ENCODE measurements at places on chromosomes 3 and 15.
A peak's percentile ranks its signal among the peaks of the same experiment; 100 is the strongest.

DNA sequence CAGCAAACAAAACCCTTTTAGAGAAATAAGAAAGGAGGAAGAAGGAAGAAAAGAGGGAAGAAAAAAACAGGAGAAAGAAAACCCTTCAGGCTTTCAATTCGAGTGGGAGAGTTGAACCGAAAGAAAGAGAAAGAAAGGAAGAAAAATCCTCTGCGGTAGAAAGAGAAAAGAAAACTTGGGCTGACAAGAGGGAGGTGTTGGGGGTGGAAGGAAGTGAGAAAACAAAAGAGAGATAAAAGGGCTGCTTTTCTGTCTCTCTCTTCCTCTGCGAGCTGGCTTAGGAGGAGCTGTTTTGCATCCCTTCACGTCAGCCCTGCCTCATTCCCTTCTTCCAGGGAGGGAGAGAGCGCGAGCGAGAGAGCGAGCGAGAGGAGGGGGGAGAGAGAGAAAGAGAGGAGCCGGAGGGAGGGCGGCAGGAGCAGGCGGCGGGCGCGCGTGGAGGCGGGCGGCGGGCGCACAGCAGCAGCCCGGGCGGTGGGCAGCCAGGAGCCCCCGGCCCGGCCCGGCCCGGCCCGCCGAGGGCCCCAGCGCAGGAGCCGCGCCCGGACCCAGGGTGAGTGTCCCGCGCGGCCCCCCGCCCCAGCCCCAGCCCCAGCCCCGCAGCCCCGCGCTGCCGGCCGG, at the start of gene ZNF710:
Gene ZNF710, plus strand, starts transcription at position 263 of the 621 bp plus-strand sequence. CDS start 65,814 bp downstream, outside the sequence.
- no peak for DNase-seq

DNA sequence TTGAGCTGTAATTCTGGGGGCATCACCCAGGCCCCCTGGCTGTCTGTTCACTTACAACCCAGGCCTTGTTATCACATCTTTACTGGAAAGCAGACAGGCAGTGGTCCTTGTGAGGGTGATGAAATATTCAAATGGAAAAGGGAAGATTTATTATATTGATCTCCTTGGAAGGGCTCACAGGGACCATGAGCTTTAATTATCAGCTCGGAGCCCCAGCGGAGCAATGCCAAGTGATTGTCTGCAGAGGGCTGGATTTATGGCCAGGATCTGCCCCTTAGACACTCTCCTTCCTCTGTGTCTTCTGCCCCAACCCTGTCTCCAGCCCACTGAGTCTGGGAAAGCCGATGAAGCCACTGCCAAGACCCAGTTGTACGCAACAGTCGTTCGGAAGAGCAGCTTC, 31.9 kb downstream of the CCDC33 start:
- no peak for DNase-seq

- DNase-seq, result peak; percentile 51
Observed at GRCh38 chr3:61358364-61358763, 107.1 kb upstream of the FHIT start.

DNA sequence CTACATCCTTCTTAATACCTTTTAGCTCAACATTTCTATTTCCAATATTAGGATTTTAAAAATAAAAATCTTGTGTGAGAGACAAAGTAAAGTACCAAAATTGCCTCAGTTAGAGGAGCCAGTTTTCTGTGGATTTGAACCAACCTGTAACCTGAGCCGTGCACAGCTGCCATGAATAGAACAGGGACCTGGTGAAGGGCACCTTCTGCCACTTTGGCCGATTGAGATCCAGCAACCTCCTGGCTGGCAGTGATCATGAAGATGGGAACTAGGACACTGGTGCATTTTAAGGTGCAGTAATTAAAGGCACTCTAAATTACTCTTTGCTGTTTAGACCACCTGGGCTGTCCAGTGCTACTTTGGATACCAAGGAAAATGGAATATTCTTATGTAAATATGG, 34.3 kb upstream of the TRAK1 start:
- DNase-seq, result no peak

DNA sequence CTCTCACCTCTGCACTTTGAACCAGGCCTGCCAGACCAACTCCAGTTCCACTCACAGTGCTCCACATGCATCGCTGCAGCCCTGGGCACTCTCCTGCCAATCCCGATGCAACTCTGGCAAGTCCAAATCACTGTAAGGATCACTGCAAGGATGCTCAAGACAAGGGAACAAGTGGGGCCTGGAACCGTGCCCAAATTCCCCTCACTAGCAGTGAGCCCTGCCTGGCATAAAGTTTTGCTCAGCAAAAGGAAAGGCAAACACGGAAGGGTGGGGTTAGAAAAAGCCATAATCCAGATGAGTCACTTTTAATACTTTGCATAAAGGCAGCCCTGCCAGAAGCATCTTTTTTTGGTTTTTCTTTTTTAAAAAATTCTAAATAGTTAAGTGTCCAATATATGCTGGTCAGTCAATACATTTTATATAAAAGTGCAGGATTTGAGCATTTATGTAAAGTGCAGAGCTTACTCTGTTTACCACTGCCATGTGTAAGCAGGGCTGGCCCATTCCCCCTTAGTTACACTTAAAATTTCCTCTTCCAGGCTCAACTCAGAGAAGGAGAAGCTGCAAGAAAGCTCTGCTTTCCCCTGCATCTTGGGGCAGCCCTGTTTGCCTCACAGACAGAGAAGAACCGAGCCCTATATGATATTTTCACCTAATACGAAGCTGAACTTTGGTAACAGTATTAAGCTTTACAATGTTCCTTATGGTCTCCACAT, 102.2 kb downstream of the CD47 start:
- no peak for DNase-seq

- DNase-seq, result no peak
Observed at GRCh38 chr3:108661699-108662098, 72.2 kb downstream of the DZIP3 start.

DNA sequence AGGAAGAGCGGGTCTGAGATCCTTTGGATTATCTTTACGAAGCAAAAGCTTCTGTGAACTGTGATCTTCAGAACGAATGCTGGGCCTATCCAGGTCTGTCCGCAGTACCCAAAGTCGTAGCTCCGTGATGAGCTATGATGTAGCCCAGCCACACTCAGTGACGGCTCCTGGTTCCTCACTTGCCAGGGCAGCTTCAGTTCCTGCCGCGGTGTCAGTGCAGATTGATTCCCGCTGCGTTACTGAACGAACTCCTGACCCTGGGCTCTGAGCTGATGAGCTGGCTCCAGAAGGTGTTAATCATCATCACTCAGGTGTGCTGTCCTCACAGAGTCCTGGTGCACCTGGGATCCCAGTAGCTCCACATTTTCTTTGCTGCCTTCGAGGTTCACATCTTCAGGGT, 45.0 kb downstream of the TMEM44 start:
- DNase-seq, result no peak

DNA sequence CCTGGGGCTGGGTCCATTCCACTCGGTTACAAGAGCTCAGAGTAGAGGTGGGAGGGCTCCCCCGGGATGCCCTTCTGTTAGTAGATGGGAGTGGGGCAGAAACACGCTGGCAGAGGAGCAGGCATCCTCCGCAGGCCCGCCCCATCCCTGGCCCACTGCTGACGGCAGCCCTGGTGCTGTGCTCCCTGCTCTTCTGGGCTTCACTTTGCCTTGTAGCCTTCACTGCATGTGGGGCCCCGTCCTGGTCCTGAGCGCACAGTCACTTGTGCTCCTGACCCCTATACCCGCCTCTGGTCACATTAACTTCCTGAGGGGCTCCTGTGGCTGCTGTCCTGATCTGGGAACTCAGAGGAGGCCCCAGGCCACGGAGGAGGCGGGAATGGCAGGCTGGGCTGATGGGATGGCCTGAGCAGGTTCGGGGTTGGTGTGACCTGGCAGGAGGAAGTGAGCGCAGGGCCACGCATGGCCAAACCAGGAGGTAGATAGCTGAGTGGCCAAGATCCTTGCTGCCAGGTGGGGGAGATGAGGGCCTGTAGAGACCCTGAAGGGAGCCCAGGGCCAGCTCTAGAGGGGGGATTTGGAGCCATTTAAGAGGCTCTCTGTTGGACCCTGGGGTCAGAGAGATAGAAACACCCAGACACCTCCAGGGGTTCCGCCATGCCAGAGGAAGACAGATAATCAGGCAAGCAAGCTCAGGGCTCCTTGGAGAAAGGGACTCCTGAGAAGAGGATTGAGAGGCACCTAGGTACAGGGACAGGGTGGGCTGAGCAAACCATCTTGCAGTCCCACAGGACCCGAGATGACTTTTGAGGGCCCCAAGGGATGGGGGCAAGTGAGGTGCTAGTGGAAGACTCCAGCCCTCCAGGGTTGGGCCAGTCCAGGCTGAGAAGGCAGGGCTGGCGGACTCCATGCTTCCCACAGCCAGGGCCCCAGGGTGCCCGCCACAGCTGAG, 92.2 kb upstream of the PRR23E start:
- DNase-seq, result no peak

DNA sequence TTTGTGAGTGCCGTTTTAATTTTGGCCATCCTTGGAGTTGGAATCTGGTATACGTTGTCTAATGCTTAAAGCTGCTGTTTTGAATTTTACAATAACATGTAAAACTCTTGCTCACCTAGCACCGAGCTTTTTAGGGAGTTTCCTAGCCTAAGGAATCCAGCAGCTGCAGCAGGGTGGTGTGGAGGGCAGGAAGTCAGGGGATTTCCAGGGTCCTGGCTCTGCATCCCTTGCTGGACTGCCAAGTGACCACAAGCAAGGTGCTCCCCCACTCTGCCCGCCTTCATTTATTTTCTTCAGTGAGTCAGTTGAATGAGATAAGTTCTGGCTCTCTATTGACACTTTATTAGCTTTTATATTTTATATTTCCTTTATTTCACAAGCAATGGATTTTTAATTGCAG, 113.7 kb downstream of the ATG7 start:
- no peak for DNase-seq

- DNase-seq, result no peak
Observed at GRCh38 chr15:61076598-61077170, 152.4 kb downstream of the RORA start.

DNA sequence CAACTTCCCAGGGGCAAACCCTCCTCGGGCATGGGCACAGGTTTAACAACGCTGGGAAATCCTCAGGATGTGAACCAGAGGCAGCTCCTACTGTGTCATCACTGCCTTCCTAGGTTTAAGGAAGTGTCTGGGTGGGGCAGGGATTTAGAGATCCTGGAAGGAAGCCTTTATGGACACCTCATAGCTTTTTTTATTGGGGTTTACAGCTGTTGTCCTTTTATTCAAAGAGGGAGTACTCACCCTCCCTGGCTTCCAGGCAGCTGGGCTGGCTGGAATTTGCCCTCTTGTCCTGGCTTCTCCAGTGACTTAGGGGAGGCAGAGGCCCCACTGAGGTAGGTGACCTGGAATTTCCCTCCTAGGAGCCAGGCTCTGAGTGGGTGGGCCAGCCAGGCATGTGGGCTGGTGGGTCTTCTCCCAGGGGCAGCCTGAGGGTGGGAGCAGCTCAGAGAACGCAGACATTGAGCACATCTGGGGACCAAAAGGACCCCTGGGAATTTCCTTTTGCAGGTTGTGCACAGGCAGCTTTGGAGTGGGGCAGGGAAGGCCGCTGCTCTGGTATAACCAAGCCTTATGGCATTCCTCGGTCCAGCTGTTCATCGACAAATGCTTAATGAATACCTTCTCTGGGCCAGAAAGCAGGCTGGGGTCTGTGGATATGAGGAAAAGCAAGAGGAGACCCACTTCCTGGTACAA, 13.5 kb upstream of the FAM3D start:
- DNase-seq, result no peak

DNA sequence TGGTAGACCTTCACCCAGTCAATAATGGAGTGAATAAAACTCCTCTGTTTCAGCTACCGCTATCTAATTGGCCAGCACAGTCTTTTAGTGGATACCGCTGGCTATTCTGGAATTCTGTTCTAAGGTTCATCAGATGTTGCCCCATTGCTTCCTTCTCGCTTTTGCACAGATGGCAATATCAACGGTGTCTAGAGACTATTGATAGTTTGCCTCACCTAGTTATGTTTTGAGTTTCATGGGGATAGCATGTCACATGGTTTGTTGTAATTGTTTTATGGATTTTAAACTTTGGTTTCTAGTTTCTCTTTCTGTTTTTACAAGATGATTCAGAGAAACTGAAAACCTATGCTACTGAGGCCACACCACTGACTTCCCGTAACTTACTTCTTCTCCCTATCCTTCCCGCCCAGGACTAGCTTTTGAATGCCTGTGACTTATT, 2.0 kb downstream of the XRN1 start:
- no peak for DNase-seq

DNA sequence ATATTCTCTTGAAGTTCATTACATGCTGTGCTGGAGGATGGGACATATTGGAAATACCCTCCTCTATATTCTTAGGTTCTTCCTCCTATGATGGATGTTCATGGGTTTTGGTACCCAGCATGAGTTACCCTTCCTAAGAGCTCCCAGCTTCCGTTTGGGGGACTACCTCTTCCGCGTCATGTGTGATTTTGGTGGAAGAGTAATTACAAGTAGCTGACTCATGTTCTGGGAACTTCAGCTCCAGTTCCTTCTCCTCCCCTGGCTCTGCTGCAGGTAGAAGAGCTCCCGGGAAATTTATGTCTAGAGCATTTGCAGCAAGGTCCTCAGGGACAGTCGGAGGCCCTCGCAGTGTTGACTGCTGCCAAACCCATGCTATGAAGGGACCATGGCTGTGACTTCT, 208.8 kb upstream of the IL12A start:
- DNase-seq, result no peak

DNA sequence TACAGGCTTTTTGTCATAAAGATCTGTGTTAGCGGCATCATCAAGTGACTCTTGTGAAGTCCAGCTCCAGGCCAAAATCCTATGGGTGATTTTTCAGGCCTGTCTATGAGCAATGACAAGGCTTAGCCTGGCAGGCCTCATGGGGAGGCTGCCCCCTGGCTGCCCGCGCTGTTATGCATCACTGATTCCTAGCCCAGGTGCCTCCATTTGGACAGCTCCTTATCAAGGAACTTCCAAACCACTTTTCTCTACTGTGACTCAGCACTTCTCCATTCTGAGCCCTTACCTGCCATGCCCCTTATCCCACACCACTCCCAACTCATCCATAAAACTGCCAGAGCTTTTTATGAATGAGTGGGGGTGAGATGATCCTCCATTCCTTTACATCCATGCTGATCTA, 91.5 kb upstream of the C3orf80 start:
- DNase-seq, result no peak
